ENCODE measurements at places on chromosomes 2 and 18.

- DNase-seq: no peak
Measured at GRCh38 chr2:144586476-144586875, 66.6 kb upstream of the ZEB2 start.

GRCh38 chr18:73199151-73199550 is 331.4 kb upstream of the NETO1 start:
- DNase-seq: no peak

DNA sequence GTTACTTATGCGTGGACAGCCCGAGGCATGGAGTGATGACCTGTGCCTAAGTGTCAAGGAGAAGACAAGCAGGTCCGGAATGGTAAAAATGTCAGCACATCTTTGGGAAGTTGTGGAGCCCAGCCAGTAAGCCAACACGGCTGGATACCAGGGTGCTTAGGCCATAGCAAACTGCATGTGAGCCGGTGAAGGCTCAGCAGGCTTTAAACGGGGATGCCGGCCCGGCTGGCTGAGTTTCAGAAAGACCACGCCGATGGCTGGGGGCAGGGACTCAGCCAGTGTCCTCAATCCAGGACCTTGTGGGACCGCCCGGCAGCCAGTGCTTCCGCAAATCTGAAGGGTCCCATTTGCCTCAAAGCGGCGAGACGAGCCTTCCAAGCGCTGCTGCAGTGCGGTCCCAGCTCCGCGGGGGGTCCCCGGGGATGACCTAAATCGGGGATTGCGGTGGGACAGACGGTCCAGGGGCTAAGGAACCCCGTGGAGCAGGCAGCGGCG is 946 bp upstream of the AGAP1 start:
- no peak for DNase-seq

DNA sequence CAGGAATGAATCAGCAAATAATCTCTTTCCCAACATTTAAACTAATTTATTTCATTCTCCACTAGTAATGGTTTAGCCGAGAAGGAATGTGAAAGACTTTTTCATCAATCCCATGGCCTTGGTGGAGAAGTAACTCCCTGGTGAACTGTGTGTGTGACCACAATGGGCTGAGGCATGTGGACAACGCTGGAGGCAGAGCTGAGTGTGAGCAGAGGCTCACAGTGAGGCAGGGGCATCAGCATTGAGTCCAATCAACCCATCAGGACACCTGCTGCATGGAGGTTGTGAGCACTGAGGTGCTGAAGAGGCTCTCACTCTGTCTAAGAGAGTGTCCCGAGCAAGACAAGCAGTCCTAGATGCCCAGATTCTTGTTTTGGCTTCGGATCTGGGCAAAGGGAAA is 78.6 kb downstream of the ZNF519 start:
- no peak for DNase-seq

- no peak for DNase-seq
Measured at GRCh38 chr2:219961947-219962498, 334.6 kb downstream of the SLC4A3 start.

- no peak for DNase-seq
Measured at GRCh38 chr2:206193671-206194357, 34.1 kb downstream of the EEF1B2 start.

GRCh38 chr18:57803103-57803969 is at the start of gene ATP8B1:
Gene ATP8B1, minus strand, starts transcription at chr18:57803315. Its CDS starts 71,508 bp downstream, at chr18:57731807.
- DNase-seq: peak; percentile 58

DNA sequence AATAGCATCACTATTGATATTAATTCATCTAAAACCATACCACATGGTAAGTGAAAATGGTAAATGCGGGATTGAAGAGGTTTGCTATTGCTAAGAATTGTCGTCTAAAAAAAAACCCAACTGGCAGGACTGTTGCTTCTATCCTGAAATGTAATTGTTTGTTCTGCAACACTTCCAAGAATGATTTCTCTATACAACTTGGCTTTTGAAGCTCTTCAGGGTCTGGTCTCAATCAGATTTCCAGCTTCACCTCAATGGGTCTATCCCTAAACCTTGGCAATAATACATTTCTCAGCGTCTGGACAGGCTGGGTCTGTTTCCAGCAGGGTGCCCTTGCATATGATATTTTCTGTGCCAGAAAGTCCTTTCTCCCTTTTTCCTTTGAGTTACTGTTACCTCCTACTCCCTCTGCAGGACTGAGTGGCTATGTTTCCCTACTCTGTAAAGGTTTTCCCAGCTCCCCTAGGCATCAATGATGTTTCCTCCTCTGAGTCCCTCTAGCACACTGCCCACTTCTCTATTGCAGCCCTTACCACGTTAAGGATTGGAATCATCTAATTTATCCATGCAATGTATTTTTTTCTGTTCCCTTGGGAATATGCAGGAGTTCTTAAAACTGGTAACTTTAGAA is 118.2 kb upstream of the REV1 start:
- DNase-seq: no peak

DNA sequence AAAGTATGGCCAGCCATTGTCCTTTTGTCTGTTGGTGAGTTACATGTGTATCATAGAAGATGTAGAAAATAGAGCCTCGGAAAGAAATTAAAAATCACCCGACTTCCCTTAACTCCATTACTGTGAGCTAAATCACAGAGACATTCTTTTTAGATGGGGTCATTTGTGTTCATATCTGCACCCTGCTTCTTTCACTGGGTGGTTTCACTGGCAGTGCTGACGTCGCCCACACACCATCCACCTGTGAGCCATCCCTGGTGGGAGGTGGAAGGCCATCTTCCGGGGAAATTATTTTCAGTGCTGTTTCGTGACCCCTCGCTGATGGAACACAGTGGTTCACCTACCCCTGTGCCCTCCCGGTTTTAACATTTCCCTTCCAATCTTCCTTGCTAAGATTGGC is 21.2 kb downstream of the SH3BP4 start:
- DNase-seq: peak; percentile 78

GRCh38 chr2:134823431-134823830 is 15.0 kb upstream of the ACMSD start:
- DNase-seq: no peak

DNA sequence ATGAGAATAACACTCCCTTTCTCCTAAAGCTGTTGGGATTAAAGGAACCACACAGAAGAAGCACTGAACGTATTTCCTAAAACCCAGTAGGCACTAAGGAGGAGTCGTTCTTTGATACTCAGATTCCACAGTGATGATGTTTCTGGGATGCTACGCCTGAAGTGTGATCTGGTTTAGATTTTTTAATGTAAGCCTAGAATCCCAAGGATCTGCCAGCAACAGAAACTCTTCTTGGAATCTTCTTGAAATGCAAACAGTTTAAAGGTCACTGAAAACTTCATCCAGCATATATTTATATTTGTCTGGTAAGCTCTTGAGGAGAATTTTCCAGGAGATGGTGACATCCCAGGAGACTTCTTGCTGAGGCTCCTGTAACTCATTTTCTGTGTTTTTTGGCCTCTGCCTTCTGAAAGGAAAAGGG is 247.6 kb upstream of the TRIB2 start:
- no peak for DNase-seq

DNA sequence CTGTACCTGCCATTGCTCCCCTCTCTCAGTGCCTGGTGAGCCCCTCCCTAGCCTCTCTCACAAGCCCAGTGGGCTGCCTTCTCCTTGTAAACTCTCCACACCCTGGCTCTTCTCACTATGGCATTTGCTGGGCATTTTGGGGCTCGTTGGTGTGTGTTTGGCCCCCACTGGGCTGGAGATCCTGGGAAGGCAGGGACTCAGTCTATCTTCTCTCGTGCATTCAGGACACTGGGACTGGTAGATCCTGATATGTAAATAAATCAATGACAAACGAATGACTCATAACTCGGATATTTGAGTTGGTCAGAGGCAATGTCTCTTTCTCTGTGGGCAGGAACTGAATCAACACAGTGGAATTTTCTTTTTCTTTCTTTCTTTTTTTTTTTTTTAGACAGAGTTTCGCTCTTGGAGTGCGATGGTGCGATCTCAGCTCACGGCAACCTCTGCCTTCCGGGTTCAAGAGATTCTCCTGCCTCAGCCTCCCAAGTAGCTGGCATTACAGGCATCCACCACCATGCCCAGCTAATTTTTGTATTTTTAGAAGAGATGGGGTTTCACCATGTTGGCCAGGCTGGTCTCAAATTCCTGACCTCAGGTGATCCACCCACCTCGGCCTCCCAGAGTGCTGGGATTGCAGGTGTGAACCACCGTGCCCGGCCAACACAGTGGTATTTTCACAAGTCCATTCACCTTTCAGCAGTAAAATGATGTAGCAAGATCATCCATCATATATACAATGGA is 144.6 kb upstream of the SPRED2 start:
- peak; percentile 91 for DNase-seq

GRCh38 chr2:191612496-191612895 is 65.4 kb upstream of the NABP1 start:
- DNase-seq: peak; percentile 92
